Activated CD4-positive, alpha-beta T cell treated with anti-CD3 and anti-CD28 coated beads for 24 hours (primary cell): ENCODE measurements at places on chromosomes 3 and 15.

DNA sequence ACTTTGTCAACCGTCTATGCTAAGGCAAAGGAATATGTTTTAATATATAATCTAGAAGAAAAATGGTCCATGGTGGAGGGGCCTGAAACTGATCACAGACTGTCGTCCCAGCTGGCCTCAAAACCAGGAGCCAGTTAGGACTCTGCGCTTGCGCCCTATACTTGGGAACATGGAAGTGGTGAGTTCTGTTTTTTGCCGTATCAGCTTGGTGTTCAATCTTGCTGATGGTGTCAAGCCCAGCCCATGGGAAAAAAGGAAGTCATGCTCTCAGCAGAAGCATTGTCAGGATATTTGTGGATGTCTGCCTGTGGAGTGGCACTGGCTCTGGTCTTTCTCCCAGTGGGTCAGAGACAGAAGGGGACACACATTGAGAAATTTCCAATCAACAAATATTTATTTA is 342.0 kb upstream of the CTDSPL start:
- no peak for DNase-seq

- no peak for DNase-seq
These were observed 953.8 kb upstream of the ALCAM start for GRCh38 chr3:104412608-104413580.

- DNase-seq = no peak
These were observed 141.5 kb upstream of the UMPS start for GRCh38 chr3:124588794-124589193.

GRCh38 chr3:127015282-127016042 is 32.5 kb downstream of the PLXNA1 start:
- DNase-seq = no peak

GRCh38 chr3:99868311-99868646 is 50.6 kb downstream of the CMSS1 start:
- no peak for DNase-seq

- no peak for DNase-seq
These were observed 17.2 kb downstream of the KLHL25 start for GRCh38 chr15:85777250-85778106.

DNA sequence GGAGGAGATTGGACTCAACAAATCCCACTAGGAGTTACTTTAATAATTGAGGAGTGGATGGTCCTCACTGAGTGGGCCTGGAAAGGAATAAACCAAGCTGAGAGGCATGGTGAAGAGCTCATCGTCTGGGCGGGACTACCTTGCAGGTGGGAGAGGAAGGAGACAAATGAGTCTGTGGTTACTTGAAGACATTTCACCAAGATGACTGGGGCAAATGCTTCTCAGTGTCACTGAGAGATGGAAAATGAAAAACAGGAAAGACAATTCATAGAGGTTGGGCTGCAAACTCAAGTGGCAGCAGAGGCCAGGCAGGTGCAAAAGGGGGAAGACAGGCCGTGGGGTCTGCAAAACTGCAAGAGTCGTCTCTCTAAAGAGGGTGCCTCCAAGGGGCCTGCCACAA is 1.5 kb upstream of the ARHGAP31 start:
- no peak for DNase-seq

DNA sequence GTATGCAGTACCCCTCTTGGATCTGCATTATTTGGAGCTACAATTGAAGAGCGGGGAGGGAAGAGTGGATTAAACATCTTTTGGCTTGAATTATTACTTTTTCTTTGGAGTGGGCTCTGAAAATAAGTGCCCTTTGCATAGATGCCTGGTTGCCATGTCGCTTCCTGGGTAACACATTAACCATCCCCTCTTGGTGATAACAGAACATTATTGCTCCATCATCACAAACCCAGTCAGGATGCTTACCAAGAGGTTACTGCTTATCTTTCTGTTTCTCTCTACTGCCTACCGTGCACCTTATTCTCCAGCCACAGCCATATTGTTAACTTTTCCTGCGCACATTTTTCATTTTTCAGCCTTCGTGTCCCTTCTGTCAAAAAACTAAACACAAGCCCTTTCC is 42.7 kb upstream of the CLRN1 start:
- DNase-seq = no peak

GRCh38 chr3:69354948-69355347 is 30.9 kb downstream of the FRMD4B start:
- DNase-seq = no peak

DNA sequence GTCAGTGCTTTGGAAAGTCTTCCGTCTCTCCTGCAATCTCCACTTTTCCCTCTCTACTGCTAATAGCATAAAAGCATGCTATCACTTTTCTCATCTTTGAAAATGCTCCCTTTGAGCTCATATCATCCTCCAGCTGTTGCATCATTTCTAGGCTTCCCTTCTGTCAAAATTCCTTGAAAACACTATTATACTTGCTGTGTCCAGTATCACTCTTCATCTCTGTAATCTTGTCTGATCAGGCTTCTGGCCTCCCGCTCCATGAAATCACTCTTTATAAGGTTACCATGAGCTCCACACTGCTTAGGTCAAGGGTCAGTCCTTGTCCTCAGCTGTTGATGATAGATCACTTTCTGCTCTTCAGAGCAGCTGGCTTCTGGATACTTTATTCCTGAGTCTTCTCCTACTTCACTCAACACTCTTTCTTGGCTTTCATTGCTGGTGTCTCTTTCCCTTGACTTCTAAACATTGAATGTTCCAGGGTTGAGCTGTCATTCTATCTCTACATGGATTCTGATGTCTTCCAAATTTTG is 50.9 kb upstream of the SPTSSB start:
- no peak for DNase-seq

DNA sequence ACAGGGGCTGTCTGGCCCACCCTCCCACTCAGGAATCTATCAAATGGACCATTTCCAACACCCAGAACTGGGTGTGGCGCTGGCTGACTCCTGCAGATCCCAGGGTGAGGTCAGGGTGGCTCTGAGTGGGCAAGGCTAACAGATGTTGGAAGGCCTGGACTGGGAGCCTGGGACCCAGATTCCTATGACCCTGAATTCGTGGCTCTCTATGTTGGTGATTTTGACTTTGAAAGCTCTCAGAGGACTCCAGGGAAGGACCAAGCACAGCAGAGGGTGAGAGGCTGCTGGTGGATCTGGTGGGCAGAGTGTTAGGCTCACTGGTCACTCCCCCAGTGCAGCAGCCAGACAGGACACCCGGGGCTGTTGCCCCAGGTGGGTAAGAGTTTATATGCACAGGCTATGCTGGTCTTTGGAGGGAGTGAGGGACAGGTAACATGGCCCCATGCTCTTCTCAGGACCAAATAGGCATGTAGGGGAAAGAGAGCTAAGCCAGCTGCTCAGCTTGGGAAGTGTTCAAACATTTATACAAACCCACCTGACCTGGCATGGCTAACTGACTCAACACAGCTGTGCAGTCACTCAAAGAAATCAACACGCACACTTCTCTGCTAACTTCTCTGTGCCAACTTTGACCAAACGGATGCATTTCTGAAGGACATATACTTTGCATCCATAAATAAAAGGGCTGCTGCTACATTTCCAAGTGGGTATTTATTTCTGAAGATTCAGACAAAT is 62.6 kb upstream of the RAB6B start:
- DNase-seq = no peak

GRCh38 chr3:85304360-85304964 is 345.7 kb downstream of the CADM2 start:
- DNase-seq = no peak

DNA sequence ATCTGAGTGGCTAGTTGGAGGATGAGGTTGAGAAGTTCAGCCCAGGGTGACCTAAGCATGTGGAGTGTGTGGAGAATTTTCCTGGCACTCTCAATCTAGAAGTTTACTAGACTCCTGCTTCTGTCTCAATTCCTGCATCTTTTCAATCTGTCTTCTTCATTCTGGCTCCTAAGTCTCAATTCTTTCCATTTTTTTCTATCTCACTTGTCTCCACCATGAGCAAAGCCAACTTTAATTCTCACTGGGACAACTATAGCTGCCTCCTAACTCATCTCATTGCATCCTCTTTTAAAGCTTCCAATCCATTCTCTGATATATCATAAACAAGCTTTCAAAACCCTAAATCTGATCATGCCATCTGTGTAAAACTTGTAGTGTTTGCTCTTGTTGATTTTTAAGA is 569.3 kb downstream of the NAALADL2 start:
- DNase-seq = no peak

DNA sequence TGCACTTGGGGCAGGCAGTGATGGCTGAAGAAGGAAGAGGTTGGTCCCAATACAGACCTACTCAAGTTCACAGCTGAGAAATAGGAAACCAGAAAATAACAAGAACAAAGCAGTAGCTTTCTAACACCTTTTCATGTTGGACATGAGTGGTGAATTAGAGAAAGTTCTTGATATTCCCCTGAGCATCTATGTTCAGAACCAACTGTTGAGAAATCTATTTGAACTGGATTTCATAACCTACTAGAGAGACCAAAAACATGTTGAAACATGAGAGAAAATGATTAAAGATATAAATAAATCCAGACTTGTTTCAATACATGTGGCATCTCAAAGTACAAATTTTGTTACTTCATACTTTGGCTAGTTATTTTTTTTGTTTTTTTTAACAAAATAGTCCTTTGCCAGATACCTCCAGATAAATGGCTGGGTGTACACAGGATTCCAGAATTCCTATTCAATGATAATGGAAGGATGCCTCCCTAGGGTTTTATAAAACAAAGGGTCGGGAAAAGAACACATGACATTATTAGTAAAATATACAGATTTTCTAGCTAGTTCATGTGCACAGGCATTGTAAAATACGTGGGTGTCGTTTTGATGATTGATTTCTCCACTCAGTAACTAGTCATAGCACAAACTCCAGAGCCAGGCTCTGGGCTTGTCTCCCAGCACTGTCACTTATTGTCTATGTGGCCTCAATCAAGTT is 34.4 kb upstream of the TNFSF10 start:
- DNase-seq = no peak

DNA sequence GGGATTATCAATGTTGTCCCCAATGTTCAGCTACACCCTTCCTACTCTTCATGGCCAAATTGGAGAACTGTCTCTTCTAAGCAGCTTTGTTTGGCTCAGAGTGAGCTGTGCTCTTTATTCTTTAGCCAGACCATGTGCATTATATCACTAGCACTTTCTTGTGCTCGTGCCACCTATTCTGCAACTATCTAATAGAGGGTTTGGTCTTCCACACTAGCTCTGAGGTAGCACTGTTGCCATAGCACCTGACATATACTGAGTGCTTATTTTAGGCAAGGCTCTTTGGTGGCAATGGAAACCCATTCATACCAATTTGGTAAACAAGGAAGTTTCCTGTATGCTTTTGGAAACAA is 394.3 kb upstream of the C2CD4B start:
- DNase-seq = no peak

DNA sequence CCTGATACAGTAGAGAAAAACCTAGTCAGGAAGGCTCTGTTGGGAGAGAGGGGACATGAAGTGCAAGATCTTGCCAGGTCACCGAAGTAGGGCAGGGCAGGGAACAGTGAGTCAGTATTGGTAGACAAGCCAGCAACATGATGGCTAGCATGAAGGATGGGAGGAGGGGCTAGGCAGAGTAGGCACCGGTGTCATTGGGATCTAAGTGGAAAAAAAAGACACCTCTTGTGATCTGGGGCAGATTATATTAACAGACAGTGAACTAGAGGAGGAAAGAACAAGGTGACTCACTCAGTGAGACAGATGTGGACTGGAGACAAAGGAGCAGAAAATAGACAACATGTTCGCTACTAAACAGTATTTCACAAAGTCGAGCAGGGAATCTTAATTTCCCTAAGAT is 149.2 kb upstream of the SLC24A5 start:
- no peak for DNase-seq
